T-helper 22 cell (primary cell): ENCODE measurements at places on chromosomes 1 and 21.
A peak's percentile ranks its signal among the peaks of the same experiment; 100 is the strongest.

- no peak for DNase-seq
Measured at GRCh38 chr1:208189183-208189582, 55.0 kb downstream of the PLXNA2 start.

DNA sequence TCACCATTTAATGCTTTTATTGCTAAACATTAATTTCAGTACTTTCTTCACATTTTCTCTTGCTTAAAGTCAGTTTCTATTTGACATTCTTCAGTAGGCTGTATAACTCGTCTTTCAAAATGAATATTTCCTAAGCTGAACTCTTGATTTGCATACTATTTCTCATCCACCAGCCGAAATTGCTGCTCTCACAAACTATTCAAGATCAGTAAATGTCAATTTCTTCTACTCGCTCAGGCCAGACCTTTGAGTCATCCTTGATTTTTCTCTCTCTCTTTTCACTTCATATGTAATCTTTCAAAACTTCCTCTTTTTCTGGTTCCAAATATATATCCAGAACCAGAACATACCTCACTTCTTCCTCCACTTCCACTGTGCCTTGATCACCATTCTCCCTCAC is 990.0 kb downstream of the KCNT2 start:
- no peak for DNase-seq

DNA sequence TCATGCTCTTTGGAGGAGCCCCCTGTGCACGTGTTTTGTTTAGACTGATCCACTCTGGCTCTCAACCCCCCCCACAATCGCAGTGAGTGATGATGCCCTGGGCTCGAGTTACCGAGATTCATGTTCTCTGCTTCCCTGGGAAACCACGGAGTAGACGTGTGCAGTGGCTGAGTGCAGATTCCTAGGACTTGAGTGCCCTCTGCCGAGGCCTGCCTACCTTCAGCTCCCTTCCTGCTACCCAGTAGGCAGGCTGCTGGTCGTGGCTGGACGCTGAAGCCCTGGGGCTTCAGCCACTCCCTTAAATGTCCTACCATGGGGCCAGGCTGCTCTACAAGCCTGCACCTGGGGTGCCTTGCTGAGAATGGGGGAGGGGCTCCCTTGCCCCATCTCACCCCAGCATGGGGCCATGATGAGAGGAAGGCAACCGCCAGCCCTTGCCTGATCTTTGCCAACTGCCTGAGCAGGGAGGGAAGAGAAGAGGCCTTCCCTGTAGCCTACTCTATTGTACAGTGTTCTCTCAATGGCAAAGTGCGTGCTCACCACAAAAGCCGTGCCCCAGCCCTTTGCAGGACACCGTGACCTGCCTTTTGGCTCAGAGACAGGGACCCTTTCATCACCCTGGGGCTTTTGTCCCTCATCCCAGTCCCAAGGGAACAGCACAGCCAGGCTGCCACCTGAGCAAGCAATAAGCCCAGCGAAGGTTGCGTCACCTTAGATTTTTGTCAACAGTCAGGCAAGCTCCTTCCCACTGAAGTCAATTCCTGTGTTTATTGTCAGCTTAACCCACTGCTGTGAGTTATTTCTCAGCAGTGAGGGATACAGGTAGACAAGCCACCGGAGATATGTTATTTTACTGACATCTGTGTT is 4.1 kb upstream of the GRIK3 start:
- no peak for DNase-seq

- DNase-seq = no peak
Measured at GRCh38 chr1:14262637-14263036, 335.8 kb upstream of the KAZN start.

- no peak for DNase-seq
Measured at GRCh38 chr1:209593747-209594146, 10.2 kb downstream of the CAMK1G start.

- no peak for DNase-seq
Measured at GRCh38 chr1:114609826-114610225, 28.4 kb upstream of the BCAS2 start.

GRCh38 chr1:87202922-87203655 is 125.6 kb upstream of the LMO4 start:
- no peak for DNase-seq

- no peak for DNase-seq
Measured at GRCh38 chr1:80181418-80181817, 1174.9 kb upstream of the ADGRL4 start.

- DNase-seq = no peak
Measured at GRCh38 chr1:229657993-229658755, 32.1 kb downstream of the URB2 start.

DNA sequence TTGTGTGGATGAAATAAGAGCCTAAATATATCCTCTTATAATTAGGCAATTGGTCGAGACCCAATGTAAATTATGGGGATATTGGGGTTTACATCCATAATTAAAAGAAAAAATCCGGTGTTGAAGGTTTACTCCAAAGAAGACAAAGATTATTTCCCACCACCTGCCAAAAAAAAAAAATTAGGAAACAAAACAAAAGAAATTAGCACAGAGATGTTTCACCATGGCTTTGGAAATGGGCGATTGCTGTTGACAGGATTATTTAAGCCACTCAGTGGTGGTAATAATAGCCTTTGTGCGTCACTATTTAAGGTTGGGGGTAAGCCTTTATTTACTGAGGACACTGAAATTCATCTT is 585 bp upstream of the GLRX2 start:
- DNase-seq = no peak

GRCh38 chr1:117213046-117213445 is 2.3 kb upstream of the VTCN1 start:
- no peak for DNase-seq

- DNase-seq = no peak
Measured at GRCh38 chr1:102851616-102852015, 256.7 kb downstream of the COL11A1 start.

GRCh38 chr1:76583235-76583868 is 283.9 kb upstream of the ST6GALNAC5 start:
- no peak for DNase-seq

- DNase-seq = no peak
Measured at GRCh38 chr1:62012095-62012494, 182.6 kb upstream of the L1TD1 start.

DNA sequence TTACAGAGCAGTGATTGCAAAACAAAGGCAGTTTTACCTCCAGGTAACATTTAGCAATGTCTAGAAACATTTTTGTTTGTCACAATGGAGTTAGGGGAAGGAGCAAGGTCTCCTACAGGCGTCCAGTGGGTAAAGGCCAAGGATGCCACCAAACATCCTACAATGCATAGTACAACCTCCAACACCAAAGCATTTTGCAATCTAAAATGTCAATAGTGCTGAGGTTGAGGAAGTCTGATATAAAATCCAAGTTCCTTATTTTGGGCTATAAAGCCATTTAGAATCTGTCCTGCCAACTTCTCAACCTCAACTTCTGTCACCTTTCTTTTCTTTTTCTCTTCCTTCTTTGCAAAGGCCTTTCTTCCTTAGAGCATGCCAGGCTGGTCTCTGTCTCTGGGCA is 111.2 kb downstream of the FASLG start:
- no peak for DNase-seq

DNA sequence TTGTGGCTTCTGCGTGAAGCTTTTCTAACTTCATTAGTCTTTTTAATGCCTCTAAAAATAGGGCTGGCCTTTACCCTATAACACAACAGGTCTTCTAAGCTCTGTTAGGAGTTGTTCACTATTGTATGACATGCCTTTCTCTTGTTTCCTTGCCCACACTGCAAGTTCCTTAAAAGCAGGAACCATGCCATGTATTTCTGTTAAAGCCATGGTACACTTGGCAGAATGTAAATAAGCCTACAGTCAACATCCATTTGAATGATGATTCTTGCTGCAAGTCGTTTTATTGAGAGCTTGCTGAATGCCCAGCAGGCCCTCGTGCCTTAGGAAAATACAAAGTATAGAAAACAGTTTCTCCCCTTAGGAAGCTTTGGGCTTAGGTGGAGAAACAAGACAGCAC is 214.6 kb downstream of the DUSP10 start:
- DNase-seq = no peak

GRCh38 chr1:108663074-108663473 is 2.2 kb upstream of the HENMT1 start:
- DNase-seq = no peak

- no peak for DNase-seq
Measured at GRCh38 chr1:109295712-109296415, 10.9 kb downstream of the MYBPHL start.

DNA sequence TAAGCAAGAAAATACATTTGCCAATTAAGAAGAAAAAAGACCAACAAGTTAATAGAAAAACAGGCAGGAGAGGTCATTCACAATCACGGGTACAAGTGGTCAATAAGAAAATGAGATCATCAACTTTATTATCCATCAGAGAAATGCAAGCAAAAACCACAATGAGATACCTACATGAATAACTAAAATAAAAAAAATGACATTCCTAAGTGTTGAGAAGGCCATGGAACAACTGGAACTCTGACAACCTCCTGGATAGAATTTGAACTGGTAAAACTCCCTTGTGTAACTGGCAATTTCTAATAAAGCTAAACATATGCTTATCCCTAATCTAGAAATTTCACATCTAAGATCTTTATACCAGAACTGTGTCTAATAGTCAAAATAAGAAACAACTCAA is 135.4 kb upstream of the BACE2 start:
- DNase-seq = no peak

GRCh38 chr1:171753685-171754352 is 12.0 kb upstream of the VAMP4 start:
- DNase-seq = no peak

GRCh38 chr1:168686666-168687065 is 42.3 kb downstream of the DPT start:
- no peak for DNase-seq

DNA sequence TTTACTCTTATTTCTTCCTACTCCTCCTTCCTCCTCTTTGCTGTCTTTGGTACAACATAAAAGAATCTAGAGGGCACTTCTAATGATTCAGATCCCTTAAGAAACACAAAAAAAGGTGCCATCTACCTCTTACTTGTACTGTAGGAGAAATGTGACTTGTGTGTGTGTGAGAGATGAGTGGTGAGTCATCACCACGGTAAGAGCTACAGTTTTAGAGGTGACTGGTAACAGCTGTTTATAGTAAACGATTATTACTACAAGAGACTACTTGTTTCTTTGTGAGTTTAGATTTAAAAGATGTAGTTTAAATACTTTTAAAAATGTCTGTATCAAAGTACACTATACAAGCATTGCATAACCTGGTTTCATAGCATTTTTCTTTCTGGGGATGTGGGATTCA is 40.4 kb downstream of the SLC35D1 start:
- no peak for DNase-seq

DNA sequence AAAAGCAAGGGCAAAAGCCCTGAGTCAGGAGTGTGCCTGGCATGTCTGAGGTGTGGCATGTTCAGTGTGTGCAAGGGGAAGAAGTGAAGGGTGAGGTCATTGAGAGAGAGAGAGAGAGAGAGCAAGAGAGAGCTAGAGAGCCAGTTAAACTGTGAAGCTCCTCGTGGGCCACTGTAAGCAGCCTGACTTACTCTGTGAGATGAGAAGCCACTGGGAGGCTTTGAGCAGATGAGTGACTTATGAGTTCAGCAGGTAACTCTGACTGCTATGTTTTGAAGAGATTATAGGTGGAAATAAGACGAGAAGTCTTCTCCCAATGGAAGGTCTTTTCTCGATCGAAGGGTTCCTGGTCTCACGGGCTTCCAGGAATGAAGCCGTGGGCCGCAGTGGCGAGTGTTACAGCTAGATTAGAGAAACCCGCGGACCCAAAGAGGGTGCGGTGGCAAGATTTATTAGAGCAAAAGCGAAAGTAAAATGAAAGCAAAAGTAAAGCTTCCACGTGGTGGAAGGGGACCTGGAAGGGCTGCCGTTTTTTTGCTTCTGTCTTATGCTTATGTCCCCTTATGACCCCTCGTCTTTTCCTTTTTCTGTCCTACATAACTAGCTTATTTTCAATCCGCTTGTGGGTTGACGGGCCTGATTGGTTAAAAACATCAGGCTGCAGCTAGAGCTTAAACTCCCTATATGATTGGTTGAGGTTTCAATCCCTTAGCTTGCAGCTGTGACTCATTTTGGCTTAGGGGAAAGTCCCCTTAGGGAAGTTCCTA is 323.1 kb upstream of the FAM78B start:
- DNase-seq = peak; percentile 16

DNA sequence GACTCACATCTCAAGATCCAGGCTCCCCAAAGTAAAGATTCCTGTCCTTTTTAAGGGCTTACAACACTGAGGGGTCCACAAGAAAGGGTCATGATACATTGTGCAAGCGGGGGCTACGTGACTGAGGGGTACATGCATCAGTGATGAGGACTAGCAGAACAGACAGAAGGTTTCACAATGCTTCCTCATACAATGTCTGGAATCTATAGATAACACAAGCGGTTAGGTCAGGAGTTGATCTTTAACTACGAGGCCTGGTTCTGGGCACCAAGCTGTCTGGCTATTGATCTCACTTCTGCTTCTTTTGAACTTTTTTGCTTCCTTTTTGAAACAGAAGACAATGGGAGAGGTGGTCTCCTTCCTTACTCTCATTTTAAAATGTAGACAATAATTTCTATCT is 718.6 kb downstream of the AMY1C start:
- DNase-seq = no peak

DNA sequence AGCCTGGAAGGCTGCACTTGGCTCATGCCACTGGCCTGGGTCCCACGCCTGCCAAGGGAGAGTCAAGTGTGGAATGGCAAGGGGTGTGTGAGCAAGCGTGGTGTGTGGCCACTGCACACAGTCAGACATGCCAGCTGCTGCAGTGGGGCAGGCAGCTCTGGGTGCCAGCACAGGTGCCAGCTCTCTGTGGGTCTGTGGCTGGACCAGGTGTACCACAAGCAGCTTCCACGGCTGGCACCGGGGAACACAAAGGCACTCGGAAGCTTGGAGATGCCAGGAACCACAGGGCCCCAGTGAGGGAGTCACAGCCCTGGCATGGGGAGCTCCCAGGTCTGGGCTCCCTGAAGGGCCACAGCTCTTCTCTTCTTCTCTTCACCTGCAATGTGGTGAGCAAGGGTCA is 34.8 kb downstream of the ACTL8 start:
- no peak for DNase-seq
